ENCODE measurements at places on chromosomes 7 and 10. TPM values are rescaled to one million over a fixed set of nuclear protein-coding genes. Genes with fewer than 3 reads are reported as not detected.

- H3K4me3 ChIP-seq = peak overlapping the region; percentile 62
- peaks cover 37% of the 10 kb centered on the region for H3K4me1 ChIP-seq
- no peaks in the 10 kb centered on the region for H3K27me3 ChIP-seq
- no peaks in the 10 kb centered on the region for H3K36me3 ChIP-seq
Measured at GRCh38 chr10:97333601-97334369, 744 bp downstream of the FRAT2 start.

DNA sequence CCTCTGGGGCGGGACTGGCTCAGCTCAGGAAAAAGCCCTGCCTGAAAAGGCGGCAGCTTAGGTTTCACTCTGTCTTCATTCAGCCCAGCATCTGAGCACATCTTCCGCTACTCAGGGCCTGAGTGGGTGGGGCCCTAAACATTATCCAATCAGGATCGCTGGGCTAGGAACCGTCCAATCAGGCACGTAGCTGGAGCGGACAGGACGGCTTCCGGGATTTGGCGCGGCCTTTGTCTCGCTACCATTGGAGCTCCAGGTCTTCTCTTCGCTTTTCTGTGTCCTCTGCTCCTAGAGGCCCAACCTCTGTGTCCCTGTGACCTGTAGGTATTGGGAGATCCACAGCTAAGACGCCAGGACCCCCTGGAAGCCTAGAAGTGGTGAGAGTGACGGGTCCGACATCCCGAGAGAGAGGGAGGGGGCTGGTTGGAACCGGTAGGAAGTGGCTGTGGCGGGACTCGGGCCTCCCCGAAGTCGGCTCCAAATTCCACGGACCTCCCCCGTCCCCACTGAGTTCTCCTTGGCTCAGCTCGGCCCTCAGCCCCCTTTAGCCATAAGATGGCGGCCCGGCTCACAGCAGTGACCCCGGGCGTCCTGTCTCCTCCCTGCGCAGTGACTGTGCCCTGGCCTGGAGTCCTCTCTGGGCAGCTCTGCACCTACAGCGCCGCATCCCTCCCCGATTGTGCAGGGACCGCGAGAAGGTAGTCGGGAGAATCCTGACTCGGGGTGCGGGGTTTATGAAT is 99.1 kb downstream of the ZNF680 start:
- no peaks in the 10 kb centered on the region for H3K27me3 ChIP-seq
- H3K27ac ChIP-seq = peak overlapping the region; percentile 38
- no peaks in the 10 kb centered on the region for H3K4me1 ChIP-seq

Gene CDNF
- 5.3 TPM for total RNA-seq

GRCh38 chr10:74955796-74956195 is 129.4 kb downstream of the KAT6B start:
- no peaks in the 10 kb centered on the region for H3K27me3 ChIP-seq
- H3K36me3 ChIP-seq = no peaks in the 10 kb centered on the region
- H3K27ac ChIP-seq = no peak overlapping the region
- no peak overlapping the region for H3K4me3 ChIP-seq
- peaks cover 26% of the 10 kb centered on the region for H3K4me1 ChIP-seq

Gene IL2RA
- total RNA-seq = 1.2 TPM

DNA sequence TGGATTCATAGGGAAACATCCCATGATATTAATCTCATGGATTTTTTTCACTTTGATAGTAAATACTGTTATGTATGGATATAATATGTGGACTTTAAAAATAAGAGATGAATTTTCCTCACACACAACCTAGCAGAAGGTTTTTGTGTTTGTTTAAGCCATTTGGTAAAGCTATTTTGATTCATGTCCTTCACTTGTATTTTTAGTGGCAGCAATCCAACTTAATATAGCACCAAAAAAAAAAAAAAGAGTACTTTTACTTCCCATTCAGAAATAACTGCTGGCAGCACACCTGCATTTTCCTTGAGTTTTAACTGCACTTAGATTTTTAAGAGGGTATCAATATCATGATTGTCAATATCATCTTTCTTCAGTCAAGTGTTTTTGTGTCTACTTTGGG is 60.0 kb downstream of the MCMBP start:
- DNase-seq = no peak
- H3K4me3 ChIP-seq = no peak overlapping the region
- no peaks in the 10 kb centered on the region for H3K36me3 ChIP-seq
- no peak overlapping the region for H3K27ac ChIP-seq
- no peaks in the 10 kb centered on the region for H3K27me3 ChIP-seq
- peaks cover 9% of the 10 kb centered on the region for H3K4me1 ChIP-seq

GRCh38 chr7:52794621-52795020 is 240.8 kb upstream of the POM121L12 start:
- H3K4me1 ChIP-seq = no peaks in the 10 kb centered on the region
- no peaks in the 10 kb centered on the region for H3K27me3 ChIP-seq
- no peak overlapping the region for H3K27ac ChIP-seq
- no peak overlapping the region for H3K4me3 ChIP-seq
- no peak for DNase-seq
- no peaks in the 10 kb centered on the region for H3K36me3 ChIP-seq

Gene HOXA5
- not detected for total RNA-seq

DNA sequence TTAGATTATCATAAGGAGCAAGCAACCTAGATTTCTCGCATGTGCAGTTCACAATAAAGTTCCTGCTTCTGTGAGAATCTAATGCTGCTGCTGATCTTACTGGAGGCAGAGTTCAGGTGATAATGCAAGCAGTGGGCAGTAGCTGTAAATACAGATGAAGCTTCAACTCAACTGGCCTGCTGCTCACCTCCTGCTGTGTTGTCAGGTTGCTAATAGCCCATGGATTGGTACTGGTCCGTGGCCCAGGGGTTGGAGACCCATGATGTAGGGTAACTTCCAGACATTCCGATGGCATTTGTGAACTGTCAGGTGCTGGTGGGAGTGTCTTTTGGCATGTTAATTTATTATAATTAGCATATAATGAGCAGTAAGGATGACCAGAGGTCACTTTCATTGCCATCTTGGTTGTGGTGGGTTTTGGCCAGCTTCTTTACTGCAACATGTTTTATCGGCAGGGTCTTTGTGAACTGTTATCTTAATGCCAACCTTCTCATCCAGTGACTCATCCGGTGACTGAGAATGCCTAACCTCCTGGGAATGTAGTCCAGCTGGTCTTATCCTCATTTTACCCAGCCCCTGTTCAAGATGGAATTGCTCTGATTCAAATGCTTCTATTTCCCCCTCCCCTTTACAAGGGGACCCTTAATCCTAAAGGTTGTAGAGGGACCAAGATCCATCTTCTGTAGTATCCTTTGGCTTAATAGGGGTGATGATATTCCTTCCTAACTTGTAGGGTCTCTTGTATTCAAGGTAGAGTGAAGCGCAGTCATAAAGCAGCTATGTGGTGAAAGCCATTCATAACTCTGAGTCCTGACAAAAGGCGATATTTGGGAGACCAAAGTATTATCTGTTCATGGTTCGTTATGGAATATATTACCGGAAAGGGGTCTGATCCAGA is 165.8 kb downstream of the CCSER2 start:
- no peak for DNase-seq
- peaks cover 16% of the 10 kb centered on the region for H3K4me1 ChIP-seq
- H3K36me3 ChIP-seq = peaks cover 14% of the 10 kb centered on the region
- H3K27ac ChIP-seq = no peak overlapping the region
- no peak overlapping the region for H3K4me3 ChIP-seq

- H3K27ac ChIP-seq = no peak overlapping the region
- H3K36me3 ChIP-seq = no peaks in the 10 kb centered on the region
- H3K4me3 ChIP-seq = no peak overlapping the region
- no peak for DNase-seq
- H3K4me1 ChIP-seq = peaks cover 7% of the 10 kb centered on the region
Measured at GRCh38 chr7:116776610-116777289, 85.6 kb upstream of the CAPZA2 start.

DNA sequence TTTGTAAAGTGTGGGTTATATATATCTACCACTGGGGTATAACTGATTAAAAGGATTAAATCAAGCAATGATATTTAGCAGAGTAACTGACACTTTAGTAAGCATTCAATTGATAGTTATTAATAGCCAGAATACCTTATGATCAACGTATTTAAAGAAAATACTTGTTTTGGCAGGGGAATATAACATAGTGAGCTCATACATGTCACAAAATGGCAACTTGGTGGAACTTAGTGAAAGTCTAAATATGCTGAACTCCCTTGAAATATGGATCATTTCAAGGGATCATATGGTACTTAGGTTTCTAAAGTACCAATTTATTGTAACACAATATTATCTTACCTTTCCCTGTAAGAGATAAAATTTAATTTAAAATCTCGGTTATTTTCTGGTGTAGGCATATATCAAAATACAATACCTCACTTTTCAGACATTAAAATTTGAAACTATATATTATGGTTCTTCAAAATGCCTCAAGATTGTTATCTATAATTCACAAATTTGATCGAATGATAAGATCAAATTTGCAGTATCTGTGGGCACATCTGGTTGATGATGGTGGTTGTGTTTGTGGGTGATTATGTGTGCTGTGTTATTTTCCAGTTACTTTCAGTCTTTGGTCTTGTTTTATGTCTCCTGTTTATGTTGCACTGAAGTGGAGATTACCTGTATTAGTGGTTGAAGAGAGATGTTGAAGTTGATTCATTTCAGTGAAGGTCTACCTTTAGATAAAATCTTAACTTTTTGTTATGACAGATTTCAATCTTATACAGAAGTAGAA is 5.2 kb downstream of the ARL4A start:
- H3K4me3 ChIP-seq = no peak overlapping the region
- no peaks in the 10 kb centered on the region for H3K4me1 ChIP-seq
- H3K27ac ChIP-seq = no peak overlapping the region
- DNase-seq = no peak
- no peaks in the 10 kb centered on the region for H3K27me3 ChIP-seq
- H3K36me3 ChIP-seq = no peaks in the 10 kb centered on the region

DNA sequence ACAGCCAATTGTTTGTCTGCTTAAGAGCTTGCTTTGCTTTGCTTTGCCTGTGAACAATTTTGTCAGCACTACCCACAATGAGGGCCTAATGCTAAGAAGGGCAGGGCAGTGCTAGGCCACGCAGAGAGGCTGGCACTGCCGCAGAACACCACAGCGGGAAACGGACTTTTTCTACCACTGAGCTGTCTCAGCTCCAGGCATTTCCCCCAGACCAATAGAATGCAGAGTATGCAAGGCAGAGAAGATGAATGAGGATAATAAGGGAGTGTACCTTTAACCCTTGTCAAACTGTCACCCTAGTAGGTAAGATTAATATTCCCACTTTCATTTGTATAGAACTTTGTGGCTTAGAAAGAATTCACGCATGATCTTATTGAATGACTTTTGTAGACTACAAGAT is 104.5 kb downstream of the SH3PXD2A start:
- DNase-seq = no peak
- no peak overlapping the region for H3K4me3 ChIP-seq
- H3K27me3 ChIP-seq = no peaks in the 10 kb centered on the region
- no peaks in the 10 kb centered on the region for H3K36me3 ChIP-seq
- peaks cover 51% of the 10 kb centered on the region for H3K4me1 ChIP-seq

DNA sequence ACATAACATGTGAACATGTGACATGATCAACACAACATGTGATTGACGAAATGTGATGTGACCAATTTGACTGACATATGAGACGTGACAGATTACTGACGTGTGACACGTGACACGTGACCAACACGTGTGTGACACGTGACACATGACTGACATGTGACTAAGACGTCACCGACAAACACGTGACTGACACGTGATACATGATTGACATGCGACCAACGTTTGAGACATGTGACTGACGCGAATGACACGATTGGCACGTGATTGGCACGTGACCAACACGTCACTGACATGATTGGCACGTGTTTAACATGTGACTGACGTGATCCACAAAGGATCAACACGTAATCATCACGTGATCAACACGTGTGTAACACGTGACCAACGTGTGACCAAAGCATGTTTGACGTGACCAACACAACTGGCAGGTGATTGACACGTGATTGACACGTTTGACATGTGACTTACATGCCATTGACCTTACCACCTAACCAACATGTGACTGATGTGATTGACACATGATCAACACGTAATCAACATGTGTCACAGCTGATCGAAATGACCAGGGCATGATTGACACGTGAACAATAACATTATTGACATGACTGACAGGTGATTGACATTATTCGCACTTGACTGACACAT is 23.7 kb downstream of the CRPPA start:
- no peaks in the 10 kb centered on the region for H3K36me3 ChIP-seq
- no peaks in the 10 kb centered on the region for H3K4me1 ChIP-seq
- no peak for DNase-seq
- H3K4me3 ChIP-seq = no peak overlapping the region
- H3K27ac ChIP-seq = no peak overlapping the region

- DNase-seq = no peak
- peaks cover 3% of the 10 kb centered on the region for H3K4me1 ChIP-seq
- no peaks in the 10 kb centered on the region for H3K27me3 ChIP-seq
- H3K4me3 ChIP-seq = no peak overlapping the region
- H3K36me3 ChIP-seq = no peaks in the 10 kb centered on the region
- no peak overlapping the region for H3K27ac ChIP-seq
Measured at GRCh38 chr10:94013331-94013760, 19.6 kb downstream of the PLCE1 start.

Gene SEMA3E
- not detected for total RNA-seq

DNA sequence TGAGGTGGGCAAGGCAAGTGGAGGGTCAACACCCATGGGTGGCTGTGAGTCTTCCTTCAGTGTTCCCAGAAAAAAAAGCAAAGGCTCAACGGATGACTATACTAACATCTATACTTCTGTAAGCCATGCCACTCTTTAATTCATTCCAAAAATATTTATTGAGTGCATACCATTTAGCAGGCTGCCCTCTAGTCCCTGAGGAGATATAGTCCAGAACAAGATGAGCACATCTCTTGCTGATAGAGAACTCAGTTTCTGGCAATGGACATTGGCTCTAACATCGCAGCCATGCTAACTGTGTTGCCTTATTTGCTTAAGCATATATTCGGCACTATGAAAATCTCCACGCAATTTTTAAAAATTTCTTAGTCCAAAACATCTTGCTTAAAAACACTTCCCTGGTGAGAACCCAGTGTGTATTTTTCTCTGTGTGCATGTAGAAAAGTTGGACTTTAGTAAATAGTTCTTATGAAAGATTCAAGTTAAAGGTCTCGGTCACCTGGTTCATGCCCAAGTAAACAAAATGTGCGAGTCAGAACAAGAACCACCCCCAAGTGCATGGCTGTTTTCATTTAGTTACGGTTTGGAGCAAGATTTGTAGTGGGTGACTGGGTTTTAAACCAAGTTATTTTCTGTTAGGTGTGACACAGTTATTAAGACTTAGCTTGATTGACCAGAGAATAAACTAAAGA is 69.8 kb downstream of the MET start:
- DNase-seq = no peak
- no peaks in the 10 kb centered on the region for H3K4me1 ChIP-seq
- no peak overlapping the region for H3K27ac ChIP-seq
- H3K36me3 ChIP-seq = no peaks in the 10 kb centered on the region
- H3K27me3 ChIP-seq = no peaks in the 10 kb centered on the region

GRCh38 chr10:102629661-102630614 is 14.3 kb upstream of the TRIM8 start:
- no peaks in the 10 kb centered on the region for H3K36me3 ChIP-seq
- DNase-seq = no peak
- H3K4me1 ChIP-seq = peaks cover 52% of the 10 kb centered on the region
- H3K27ac ChIP-seq = peak overlapping the region; percentile 80

Gene ADARB2
- total RNA-seq = 0.14 TPM
